ENCODE measurements at places on chromosomes 6 and 20.

GRCh38 chr6:41374618-41375590 is 39.5 kb downstream of the NCR2 start:
- DNase-seq = no peak

GRCh38 chr6:154404791-154405400 is 48.3 kb upstream of the IPCEF1 start:
- DNase-seq = no peak

DNA sequence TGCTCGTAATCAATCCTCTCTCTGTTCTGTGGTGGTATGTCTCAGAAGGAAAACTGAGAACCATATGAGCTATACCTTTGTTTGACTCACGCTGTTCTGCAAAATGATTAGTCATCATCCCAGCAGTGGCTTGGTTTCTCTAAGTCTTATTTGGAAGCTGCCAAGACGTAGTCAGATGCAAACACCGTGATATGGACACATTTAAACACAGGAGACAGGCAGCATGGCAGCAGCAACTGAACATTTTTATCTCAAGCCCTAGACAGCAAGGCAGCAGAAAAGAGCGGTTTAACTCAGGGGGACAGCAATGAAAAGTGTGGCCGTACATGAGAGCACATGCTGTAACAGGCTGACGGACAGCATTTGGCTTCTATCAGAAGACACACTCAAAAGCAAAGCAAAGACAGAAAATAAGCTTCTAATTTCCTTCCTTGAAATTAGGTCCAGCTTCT is 1295.1 kb downstream of the EPHA7 start:
- no peak for DNase-seq

GRCh38 chr20:51306081-51306480 is 236.4 kb downstream of the NFATC2 start:
- DNase-seq = no peak

DNA sequence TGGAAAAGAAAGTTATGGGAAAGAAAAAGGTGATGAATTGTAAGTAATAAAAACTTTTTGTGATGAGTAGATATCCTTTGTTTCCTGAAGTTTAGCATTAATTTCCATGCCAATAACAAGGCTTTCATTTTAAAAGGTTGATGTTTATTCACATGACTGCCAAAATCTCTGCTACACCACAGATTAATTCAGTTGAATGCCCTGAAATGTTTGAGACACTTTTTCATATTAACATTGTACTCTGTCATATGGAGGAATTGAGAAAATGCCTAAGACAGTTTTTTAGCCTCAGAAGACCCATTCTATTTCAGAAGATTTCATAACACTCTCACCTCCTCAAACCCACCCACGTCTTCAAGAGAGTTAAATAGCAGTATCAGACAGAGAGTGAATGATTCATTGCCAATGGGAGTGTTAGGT is 115.5 kb downstream of the ADGRG6 start:
- DNase-seq = no peak

DNA sequence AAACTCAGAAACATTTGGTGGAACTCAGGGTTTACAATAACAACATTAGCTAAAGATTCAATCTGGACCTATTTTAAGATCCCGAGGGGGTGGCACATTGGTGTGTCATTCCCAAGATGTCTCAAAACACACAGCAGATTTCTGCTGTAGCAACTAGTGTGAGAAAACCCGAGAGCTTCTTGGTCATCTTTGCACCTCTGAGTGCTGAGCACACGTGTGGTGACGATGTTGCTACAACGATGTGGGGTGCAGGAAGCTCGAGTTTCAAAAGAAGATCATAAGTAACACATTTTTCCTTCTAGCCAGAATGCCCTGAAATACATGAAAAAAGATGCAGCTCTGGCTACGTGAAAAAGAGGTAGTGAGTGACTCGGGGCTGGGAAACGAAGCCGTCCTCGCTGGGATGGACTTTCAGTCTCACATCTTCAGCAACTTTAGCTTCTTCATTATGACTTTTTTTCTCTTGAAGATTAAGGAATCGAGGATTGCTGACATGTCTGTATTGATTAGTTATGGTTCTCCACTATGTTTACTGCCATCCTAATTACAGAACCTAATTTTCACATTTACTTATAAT is 1.5 kb downstream of the RAMACL start:
- no peak for DNase-seq

DNA sequence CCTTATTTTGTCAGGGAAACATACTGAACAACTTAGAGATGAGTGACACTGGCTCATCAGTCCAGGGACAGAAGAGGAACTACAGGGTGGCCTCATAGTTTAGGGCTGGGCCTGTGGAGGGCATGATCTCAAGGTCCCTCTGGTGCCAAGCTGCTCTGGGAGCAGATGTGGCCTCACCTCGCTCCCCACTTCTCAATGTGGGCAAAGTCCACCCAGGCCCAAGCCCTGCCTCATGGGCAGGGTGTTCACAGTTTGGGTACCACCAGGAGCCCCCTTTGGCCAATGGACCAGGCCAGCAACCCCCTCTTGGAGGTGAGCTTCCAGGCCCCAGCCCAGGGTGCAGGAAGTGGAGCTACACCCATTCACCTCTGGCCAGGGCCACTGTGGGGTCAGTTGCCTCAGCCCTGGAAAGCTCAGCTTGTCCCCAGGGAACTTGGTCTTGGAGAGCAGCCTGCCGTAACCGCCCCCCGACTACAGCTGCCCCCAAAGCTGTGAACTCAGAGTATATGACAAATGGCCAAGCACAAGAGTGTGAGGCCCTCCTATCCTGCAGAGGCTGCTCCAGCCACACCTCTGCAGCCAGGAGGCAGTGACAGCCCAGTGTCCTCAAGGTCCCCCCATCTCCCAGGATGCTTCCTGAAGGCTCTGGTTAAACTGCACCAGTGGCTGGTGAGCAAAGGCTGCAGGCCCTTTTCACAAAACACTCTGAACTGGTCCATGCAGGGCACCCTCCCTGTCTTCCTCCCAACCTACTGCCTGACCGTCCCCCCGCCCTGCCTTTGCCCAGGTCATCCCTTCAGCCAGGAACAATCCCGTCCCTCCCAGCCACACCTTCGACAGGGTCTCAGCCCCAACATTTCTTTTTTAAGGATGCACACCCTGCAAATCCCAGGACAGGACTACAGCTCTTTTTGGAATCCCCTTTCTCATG is 3.6 kb downstream of the ADISSP start:
- DNase-seq = no peak

DNA sequence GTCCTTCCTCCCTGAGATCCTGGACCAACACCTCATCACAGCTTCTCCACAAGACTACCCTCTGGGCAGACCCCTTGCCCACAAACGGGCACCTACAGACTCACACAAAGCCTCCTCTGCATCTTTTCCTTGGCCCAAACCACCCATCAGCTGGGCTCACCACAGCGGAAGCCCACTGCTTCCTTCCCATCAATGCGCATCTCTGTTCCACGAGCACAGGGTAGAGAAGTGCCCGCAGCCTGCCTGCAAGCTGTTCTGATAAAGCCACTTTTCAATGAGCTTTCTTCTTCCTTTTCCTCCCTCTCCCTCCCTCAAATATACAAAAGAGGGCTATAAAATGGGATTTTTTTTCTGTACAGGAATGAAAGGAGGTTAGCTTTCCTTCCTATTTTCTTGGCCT is 111.2 kb downstream of the NFATC2 start:
- no peak for DNase-seq

DNA sequence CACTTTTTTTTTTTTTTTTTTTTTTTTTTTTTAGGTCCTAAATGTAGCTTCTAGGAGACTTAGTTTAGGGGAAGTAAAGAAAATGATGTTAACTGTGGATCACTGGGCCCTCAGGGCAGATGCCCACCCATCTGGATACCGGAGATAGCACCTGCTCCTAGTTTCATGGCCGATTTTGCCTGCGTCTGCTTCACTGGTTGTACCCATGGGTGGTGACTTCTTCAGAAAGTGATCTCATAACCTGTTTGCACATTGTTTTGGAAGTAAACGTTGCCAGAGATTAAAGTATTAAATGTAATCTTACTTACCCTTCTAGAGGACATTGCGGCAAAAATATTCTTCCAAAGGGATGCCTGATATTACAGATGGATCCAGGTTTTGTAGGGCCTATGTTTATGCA is 79.8 kb upstream of the SGK1 start:
- DNase-seq = no peak

DNA sequence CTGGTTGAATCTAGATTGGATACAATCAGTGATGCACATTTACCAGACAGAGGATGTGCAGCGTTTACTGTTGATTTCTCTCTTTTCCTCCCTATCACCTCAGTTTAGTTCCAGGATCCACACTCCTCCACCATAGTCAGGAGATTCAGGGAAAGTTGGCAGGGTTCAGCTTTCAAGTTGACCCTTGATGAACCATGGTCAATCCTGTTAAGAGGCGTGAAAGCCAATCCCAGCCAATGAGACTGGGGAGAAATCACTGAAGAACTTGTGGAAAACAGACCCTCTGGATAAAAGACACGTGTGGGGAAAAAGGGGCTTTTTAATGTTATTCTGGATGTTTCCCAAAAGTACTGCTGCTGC is 19.2 kb upstream of the SCP2D1 start:
- DNase-seq = no peak

DNA sequence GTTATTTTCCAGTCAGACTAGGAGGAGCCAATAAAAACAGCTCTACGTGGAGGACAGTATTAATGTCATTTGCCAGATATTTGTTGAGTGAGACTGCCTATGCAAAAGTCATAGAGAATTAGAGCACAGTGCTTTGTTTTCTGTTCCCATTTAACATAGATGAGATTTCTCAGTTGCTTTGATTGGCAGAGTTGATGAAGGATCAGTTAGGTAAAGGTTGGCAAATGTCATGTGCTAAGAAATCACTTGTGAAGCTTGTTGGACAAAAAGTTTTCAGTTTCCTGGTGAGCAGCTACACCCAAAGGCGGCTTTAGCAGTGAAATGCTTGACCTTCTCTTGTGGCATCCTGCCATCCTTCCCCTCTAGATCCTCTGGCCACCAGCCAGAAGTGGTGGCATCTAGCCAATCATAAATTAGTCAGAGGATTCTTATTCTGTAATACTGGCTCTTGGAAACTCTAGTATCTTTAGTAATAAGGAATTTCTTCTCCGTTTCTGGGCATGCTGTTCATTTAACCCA is 37.0 kb downstream of the BCKDHB start:
- no peak for DNase-seq

DNA sequence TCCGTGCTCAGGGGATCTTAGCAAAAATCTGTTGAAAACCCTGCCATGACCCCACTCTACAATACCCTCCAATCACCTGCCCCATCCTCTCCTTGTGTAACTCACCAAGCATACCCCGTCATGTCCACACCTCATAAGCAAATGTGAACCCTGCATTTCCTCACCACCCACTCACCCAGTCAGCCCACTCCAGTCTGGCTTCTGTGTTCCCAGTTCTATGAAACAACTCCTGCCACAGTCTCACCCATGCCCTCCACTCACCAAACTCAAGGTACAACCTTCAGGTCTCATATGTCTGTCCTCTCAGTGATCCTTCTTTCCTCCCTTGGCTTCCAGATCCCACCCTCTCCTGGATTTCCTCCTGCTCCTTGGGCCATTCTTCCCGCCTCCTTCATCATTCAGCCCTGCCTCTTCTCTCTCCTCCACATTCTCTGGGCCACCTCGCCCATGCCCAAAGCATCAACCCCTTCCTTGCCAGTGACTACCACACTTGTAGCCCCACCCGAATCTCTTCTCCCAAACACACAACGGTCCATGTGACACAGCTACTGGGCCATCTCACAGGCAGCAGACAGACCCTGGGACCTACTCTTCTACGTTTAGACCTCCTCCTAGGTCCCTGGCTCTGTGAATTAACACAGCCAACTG is 8.8 kb downstream of the DDRGK1 start:
- no peak for DNase-seq

- DNase-seq = no peak
These were observed 36.6 kb upstream of the SLC22A16 start for GRCh38 chr6:110512991-110513390.

DNA sequence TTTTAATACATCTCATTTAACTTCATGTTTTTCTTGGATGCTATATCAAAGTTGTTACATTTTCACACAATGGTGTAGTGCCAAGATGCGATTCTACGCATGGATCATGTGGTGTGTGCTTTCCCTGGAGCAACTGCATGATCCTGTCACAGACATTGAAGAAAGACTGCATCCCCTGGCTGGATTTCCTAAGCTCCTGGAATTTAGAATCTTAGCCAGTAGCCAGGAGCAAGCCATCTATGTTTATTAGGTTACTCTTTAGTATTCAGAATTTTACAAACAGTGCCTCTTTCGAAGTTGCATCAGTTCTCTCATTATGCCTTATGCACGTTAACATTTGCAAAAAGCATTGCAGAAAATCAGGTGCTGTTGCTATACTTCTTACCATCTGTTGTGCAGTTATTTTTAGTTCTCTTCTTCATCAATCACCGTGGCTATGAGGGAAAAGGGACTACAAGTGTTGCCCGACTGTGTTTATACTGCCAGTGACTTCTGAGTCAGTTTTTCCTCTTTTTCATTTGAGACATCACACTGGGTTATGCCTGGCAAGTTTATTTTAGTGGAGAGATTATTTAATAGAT is 584.2 kb downstream of the BCKDHB start:
- no peak for DNase-seq

DNA sequence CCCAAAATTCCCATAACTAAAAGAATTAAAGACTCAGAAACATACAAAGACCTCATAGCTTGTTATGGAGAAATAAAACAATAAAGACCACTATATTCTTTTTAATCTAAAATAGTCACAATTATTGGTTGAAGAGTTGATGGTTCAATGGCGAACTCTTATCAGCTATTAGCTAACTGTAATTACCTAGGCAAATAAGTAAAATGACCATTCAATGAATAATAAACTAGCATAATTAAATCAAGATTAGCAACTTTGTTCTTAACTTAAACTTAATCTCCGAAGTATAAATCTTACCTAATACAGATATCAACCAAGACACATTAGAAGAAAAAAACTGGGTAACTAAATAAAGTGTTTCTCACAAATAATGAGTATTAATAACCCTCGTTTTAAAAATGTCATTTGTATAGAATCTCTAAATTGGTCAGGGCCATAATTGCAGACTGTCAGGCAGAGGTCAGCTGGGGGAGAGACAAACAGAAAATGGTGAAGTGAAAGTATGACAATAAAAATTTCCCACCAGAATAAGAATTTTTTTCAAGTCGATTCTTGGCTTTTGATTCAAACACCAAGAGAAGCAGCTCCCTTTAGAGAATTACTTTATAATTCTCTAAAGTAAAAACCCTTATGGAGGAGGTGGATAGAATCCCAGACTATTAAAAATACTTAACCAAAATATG is 1.7 kb downstream of the FKBP5 start:
- DNase-seq = no peak
